Ecto neural progenitor cell (in vitro differentiated cells): ENCODE measurements at places on chromosomes 1 and 21.

- peak; percentile 82 for DNase-seq
Observed at GRCh38 chr1:154608397-154609270, 648 bp upstream of the ADAR start.

- DNase-seq = no peak
Observed at GRCh38 chr1:90107990-90108389, 113.1 kb downstream of the ZNF326 start.

GRCh38 chr1:229323201-229323600 lies 19.6 kb downstream of the CCSAP start:
- DNase-seq = no peak

DNA sequence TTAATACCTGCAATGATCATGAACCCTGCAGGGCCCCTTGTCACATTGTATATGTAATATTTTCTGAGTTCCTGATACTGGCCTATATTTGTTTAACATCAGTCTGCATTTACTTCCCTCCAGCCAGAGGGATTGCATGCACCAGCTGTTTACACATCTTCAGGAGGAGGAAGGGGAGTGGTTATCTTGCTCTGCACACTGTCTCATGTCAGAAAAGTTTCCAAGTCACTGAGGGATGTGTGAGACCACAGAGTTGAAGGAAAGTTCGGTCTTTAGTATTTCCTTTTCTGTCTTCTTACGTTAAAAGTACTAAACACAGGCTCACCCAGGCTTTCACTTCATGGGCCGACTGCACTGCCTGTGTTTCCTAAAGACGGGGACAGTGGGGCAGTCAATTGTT lies 574.1 kb downstream of the LMO4 start:
- DNase-seq = no peak

- no peak for DNase-seq
Observed at GRCh38 chr1:162033428-162033827, 9.8 kb upstream of the OLFML2B start.

DNA sequence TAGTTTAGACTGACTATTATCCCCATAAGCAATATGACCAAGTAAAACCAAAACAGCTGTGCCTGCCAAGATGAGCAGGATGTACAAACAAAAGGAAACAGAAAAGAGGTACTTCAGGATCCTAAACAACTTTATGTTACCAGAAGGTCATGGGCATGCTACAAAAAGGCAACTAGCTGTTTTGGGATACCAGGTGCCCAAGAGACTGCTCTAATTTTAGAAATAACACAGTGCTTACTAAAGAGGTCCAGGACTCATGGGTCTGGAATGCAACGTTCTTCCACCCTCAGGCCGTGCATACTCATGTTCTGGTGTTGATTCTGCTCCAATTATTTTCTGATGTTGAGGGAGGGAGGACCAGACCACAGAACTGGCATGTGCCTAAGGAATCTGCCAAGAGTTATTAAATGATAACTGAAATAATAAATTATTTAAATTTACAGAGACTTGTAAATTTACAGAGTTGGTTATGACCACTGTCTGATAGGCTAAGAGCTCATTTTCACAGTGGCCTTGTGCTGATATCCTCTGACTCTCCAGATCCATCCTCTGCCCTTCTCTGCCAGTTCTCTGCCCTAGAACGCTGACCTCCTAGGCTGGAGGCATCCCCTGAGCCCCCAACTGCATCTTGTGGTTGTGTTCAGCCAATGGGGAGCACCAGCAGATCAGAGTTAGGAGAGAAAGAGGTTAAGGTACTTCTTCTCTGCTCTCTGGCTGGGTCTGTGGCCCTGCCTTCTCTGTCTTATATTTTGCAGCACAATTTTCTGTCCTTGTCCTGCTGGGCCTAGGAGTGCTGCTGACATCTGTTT lies 37.7 kb upstream of the BCL10 start:
- no peak for DNase-seq

DNA sequence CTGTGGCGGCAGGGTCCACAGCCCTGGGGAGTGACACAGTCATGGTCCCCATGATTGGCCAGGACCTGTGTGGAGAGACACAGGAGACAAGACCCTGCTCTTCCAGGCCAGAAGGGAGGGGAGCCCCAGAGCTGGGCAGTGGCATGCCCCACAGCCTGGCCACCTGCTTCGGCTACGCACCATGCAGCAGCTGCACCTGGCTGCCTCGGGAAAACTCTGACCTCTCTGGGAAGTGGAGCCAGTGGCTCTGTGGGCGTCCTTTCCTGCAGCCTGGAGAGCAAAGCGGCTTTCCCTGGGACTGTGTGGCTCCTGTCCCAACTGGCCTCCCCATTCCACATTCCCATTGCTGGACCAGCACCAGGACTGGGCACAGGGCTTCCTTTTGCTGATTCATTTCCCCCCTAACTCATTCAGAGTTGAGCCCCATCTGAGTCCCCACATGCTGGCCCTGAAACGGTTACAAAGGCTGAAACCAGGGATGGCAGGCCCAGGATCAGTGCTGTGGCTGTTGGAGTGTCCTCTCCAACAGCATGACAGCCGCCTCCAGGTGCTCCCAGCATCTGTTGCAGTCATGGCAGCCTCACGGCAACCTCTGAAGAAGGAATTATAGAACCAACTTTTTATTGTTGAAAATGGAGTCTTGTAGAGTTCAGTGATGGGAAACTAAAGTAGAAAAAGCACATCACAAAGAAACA lies 15.0 kb downstream of the OXCT2 start:
- DNase-seq = no peak

DNA sequence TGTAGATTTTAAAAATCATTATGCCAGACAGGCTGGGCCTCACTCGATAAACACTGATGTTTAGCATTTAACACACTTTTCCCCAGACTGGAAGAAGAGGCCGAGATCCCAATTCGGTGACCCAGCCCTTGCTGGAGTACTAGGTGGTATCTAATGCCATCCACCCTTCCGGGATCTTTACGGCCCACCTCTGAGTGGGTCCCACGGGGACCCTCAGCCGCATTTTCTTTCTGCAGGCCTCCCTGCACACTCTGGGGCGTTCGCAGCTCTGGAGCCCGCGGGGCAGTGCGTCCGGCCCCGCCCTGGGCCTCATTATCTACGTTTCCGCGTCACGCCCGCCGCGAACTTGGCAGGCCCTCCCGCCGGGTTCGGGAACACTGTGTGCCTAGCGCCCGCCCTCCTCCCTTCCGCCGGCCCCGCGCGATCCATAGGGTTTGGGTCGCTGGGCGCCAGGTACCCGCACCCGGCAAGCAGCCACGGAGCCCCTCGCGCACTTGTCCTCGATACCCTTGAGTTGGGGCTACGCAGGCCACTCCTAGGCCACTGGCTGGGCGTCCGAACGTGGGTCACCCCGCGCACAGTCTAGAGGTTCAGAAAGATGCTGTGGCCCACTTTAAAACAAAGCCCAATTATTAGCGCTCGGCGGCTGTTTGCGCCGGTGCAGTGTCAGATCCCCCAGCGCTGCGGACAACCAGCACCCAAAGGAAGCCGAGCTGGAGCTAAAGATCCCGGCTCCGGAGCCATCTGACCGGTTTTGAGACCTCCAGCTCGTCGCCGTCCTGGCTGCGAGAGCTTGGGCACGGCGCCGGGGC lies 950 bp upstream of the EVA1C start:
- DNase-seq = no peak

DNA sequence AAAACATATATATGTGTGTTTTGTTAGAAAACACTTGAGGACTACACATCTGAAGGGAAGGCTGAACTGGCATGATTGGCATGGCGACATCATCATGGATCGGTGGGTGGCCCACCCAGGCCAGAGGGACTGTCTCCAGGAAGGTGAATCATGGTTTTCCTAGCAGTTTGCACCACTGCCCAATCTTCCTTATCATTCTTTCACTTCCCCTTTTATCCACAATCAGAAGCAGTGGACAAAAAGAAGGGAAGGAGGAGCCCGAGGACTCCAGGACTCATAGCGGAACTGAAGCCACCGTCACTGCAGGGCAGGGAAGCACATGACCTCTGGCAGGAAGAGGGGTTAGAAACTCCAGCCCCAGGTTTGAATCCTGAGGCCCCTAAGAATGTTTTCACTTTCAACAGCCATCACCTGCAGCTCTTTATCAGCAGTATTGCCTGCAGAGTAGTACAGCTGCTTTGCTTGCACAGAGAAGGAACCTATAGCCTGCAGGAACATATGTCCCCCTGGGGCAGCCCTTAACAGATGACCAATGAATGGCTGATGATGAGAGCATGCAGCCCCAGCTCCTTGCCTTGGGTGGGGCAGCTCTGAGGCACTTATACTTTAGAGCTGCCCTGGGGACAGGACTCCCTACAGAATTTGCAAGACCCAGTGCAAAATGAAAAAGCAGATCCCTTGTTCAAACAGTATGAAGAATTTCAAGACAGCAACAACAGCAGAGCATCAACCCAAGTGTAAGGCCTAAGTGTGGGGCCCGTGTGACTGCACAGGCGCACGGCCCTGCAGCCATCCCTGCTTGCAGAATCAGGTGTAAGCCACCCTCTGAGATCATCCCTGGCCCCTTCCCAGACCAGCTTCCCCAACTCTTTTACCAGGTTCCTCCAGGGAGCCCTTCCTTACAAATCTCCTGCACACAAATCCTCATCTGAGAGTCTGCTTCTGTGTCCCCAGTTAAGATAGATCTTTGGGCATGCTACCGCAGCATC lies 241.8 kb upstream of the IRF2BP2 start:
- DNase-seq = no peak

DNA sequence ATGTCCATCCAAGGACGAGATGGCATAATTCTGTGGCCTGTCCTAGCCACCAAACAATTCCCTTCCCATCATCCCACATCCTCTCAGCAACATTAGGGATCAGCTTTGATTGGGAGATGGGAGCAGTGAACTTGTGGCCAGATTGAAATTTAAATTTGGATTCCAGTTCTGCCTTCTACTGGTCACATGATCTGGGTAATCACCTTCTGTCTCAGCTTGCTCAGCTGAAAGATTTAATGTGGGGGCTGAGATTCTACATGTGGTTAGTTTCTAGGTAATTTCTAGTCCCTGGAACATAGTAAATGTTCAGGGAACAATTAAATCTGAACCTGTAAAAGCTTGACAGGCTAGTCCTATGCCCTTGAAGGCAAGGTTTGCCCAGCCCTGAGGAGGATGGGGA lies 3.2 kb downstream of the MYOCOS start:
- DNase-seq = no peak

DNA sequence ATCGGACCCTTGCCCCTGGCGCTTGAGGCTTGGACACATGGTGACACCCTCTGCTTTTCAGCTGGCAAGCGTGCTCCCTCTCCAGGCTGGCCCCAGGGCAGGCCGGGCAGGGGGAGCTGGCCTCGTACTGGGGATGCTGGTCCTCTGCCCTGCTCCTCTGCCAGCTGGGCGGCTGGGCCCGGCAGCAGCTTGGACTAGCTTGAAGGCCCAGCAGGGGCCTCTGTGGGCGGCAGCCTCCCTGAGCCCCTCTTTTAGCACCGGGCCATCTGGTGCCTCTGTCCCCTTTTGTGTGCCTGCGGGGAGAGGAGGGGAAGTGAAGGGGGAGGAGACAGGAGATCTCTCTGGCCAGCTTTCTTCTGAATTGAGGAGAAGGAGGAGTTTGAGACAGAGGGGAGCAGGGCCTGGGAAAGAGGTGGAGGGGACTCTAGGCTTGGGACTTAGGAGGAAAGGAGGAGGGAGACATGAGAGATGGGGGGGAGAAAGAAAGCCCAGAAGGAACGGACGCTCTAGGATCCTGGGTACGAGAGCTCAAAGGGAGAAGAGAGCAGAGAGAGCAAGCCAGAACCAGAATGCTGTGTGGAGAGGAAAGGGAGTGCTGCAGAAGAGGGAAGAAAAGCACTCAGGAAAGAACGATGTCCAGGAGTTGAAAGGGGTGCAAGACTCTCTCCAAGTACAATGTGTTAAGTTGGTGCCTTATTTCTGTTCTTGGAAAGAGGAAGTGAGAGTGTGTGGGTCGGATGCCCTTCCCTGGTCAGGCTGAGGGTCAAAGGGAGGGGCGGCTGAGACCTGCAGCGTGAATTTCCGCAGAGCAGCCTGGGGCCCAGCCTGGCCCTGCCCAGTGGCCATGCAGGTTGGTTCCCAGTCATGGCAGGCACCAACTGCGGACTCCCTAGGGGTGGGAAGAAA lies 40.3 kb downstream of the IER5 start:
- DNase-seq = peak; percentile 79

GRCh38 chr1:234631721-234632125 lies 21.7 kb upstream of the IRF2BP2 start:
- DNase-seq = no peak

DNA sequence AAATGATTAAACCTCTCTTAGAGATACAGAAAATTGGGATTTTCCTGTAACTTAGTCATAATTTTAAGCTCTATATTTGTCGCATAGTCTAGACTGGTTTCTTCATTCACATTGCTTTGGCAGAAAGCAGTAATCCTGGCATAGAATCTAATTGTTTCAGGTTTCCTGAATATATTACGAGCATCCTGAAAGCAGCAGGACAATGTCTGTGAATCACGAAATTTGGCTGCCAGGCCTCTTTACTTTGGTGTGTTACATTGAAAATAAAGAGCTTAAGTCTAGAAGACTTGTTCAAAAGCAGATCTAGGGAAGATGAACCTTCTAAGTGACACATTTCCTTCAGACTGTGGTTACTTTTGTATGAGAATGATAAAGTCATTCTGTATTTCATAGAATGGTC lies 72.2 kb downstream of the TDRD5 start:
- DNase-seq = no peak

- DNase-seq = no peak
Observed at GRCh38 chr21:44949161-44949778, 9.4 kb downstream of the SLX9 start.

DNA sequence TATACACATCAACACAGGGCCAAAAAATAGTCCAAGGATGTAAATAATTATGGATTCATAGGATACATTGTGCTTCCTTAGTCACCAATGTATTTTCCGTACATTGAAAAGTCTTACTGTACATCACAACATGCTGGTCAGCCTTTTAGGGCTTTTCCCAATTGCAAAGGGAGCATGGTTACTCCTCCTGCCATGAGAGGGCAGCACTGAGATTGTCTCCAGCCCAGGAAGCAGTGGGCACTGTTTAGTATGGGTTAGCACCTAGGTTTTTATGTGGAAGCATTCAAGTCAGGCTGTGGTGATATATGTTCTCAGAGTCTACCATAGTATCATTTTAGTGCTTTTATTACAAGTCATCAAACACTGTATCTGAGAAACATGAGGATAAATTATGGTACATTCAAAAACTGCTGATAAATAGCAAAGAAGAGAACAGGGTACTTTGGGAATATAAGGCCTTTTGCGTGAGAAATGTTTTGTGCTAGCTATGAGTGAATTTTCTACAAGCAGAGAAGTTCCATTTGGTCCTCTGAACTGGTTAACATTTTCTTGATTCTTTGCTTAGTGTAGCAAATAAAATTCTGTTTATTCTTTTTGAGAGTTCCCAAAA lies 34.0 kb downstream of the ST6GALNAC5 start:
- peak; percentile 54 for DNase-seq

- DNase-seq = no peak
Observed at GRCh38 chr1:46474570-46474969, 15.1 kb upstream of the DMBX1 start.

DNA sequence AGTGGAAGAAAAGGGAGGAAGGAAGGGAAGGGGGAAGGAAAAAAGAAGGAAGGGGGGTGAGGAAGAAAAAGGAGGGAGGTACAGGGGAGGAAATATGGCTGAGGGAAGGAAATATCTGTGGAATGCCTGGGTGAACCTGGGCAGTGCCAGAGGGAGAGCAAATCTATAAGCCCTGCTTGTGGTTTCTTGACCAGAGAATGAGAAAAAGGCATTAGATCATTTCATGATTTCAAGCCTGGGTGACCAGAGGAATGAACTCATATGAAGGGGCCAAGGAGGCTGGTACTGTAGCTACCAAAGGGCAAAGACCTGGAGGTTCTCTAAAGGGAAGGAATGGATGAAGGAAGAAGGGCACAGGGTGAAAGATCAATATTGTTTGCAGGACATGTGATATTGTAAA lies 31.4 kb downstream of the GNG12 start:
- no peak for DNase-seq
